Activated CD4-positive, alpha-beta T cell treated with anti-CD3 and anti-CD28 coated beads for 24 hours (primary cell): ENCODE measurements at places on chromosomes 11 and 22.

GRCh38 chr11:64792482-64792881 lies 10.5 kb downstream of the MAP4K2 start:
- DNase-seq = no peak

GRCh38 chr11:26522912-26523610 lies 49.0 kb downstream of the MUC15 start:
- no peak for DNase-seq

DNA sequence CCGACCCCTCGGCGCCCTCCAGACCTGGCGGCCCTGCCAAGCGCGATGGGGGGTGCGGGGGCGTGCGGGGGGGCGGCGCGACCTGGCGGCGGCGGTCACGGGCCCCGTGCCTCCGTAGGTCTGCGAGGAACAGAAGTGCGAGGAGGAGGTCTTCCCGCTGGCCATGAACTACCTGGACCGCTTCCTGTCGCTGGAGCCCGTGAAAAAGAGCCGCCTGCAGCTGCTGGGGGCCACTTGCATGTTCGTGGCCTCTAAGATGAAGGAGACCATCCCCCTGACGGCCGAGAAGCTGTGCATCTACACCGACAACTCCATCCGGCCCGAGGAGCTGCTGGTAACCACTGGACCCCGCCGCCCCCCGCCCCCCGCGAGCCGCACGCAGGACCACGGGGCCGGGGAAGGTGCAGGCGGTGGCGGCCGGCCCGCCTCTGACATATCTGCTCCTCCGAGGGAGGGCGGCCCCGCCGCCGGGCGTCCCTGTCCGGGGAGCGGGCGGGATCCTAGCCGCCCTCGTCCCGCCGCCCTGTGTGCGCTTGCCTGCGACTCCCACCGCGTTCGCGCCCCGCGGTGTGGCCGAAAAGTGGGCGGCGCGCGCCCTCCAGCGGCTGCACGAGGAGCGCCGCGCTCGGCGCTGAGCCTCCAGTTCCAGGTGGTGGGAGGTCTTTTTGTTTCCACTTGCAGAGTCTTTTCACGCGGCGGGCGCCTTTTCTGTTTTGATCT lies 2.1 kb downstream of the CCND1 start:
- peak; percentile 67 for DNase-seq

- no peak for DNase-seq
These were observed 74.9 kb downstream of the CECR2 start for GRCh38 chr22:17444204-17444504.

- no peak for DNase-seq
These were observed 22.0 kb downstream of the MFNG start for GRCh38 chr22:37464181-37464580.

DNA sequence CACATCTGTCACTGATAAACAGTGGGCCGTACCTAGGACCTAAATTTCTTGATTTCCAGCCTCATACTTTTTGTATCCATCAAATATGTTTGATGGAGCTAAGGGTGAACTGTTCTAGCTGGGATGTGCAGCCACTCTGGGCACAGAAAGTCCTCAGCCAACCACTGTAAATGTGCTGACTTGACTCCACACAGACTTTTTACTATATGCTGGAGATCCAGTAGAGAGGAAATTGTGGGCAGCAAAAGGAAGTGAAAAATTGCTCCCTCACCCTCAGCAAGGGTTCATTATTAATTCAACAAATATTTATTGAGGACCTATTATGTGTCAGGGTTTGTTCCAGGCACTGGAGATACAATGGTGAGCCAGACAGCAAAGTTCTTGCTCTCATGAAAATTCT lies 54.2 kb upstream of the AMPD3 start:
- no peak for DNase-seq

DNA sequence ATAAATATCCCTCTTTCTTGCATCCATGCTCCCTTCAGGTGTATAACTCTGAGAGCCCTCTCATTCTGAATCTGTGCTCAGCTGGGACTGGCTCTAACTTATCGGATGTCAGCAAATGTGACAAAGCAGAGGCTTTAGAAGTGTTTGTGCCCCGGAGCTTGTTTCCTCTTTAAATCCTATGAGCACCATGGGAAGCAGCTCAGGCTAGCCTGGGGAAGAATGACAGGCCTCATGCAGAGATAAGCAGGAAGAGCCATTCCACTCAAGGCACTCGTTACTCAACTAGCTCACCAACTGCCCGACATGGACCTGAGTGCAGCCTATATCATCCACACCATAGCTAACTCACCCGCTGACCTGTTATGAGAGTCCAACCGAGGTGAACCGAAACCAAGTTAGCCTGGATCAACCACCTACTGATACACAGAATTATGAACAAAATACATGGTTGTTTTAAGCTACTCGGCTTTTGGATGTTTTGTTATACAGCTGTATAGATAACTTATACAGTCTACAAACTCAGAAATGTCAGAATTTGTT lies 990.7 kb downstream of the NTM start:
- DNase-seq = no peak

DNA sequence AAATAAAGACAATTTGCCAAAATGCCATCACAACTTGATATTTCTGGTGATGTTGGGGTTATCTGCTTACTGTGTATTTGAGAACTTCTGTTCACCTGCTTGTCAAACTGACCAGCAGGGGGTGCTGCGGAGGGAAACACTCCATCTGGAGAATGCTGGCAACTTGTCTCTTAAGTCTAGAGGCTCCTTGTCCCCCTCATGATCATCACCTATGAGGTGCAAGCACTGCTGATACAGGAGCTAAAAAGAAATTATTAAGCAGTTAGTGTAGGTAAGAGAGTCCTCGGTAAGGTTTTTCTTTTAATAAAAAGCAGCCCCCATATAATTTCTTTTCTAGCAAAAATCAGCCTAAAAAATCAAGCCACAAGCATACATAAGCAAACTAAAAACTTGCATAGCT lies 32.7 kb upstream of the GLYATL1B start:
- DNase-seq = peak; percentile 79
